Uterus (tissue), 4 donors: ENCODE measurements at places on chromosomes 4 and X.

DNA sequence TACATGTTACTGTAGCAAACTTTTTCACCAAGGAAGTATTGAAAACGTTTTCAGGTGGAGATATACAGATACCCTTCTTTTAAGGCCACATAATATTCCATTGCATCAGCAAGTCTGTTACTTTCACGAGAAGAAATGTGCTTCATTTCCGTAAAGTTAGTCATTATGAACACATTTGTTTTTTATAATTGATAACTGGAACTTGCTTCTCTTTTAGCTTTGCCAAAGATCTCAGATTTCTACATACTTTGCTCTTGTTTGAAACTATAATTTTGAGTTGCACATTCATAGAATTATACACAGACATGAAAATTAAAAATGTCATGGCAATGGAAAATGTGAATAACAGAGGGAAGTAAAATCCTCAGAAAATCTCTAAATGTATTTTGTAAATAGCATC is 128.7 kb upstream of the GIMD1 start:
- DNase-seq: no peak

DNA sequence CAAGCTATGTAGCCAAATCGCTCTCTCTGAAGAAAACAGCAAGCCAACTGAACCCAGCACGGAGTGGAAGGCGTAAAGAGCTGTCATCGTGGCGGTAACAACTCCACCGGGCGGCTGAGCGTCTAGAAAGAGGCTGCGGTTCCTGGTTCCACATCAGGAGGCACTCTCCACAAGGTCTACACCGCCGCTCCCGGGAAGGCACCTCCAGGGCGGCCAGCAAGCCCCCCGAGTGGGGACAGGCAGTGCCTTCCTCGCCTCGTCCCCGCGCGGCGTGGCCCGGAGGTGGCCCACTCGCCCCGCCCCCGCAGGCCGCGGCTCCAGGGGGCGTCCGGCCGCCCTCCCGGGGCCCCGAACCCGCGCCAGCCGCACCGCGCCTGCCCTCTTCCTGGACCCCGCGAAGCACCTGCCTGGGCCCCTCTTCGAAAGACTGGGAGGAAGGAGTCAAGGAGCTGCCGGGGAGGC is 755 bp downstream of the KLHL8 start:
- DNase-seq: peak; percentile 39

- DNase-seq: peak; percentile 98
Measured at GRCh38 chr4:137531986-137532868, at the start of gene PCDH18. Gene PCDH18 (minus strand): TSS chr4:137532494. CDS start chr4:137532088, 406 bp downstream.

- no peak for DNase-seq
Measured at GRCh38 chrX:150062292-150063137, 124.2 kb upstream of the EOLA2 start.

GRCh38 chr4:14445882-14446281 is 556.4 kb upstream of the CPEB2 start:
- no peak for DNase-seq

GRCh38 chrX:142923201-142923600 is 102.5 kb upstream of the SPANXN4 start:
- no peak for DNase-seq

- no peak for DNase-seq
Measured at GRCh38 chrX:143437439-143437838, 79.8 kb downstream of the SPANXN3 start.

DNA sequence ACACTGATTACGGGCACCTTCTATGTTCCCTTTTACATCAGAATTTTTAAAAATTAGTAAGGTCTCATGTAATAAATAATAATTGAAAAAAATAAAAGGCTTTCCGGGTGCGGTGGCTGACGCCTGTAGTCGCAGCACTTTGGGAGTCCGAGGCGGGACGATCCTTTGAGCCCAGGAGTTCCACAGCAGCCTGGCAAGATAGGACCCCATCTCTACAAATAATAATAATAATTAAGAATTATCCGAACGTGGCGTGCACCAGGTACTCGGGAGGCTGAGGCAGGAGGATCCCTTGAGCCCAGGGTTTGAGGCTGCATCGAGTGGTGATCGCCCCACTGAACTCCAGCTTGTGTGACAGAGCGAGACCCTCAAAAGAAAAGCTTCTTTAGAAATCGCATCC is 771 bp upstream of the LAMTOR3 start:
- peak; percentile 14 for DNase-seq

DNA sequence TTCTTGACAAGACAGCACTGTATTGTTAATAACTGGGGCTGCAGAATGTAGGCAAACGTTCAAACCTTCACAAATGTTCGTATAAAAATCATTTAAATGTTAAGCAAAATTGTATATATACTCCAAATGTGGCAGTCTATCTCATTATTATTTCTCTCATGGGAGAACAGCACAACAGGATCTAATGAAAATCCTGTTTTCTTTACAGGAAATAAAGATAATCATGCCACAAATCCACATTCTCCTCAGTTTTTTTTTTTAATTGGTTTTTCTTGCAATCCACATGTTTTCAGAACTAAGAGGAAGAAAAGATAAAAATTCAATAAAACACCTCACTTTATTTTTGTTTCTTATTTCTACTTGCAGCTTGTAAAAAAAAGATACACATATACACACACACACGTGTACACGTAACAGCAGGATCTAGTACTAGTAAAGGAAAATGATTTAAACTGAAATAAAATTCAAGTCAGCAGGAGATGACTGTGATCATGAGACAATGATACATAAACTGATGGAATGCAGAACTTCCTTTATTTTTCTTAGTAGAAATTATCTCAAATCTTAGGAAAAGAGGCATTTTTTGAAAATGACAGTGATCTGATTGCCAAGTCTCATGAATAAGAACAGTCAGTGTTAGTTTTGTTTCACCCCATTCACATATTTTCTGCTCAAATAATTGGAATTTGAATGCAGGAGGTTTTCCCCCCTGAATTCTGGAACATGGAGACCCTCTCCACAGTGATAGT is 11.3 kb downstream of the APBB2 start:
- DNase-seq: no peak

- no peak for DNase-seq
Measured at GRCh38 chr4:81919810-81920209, 448.1 kb upstream of the RASGEF1B start.

DNA sequence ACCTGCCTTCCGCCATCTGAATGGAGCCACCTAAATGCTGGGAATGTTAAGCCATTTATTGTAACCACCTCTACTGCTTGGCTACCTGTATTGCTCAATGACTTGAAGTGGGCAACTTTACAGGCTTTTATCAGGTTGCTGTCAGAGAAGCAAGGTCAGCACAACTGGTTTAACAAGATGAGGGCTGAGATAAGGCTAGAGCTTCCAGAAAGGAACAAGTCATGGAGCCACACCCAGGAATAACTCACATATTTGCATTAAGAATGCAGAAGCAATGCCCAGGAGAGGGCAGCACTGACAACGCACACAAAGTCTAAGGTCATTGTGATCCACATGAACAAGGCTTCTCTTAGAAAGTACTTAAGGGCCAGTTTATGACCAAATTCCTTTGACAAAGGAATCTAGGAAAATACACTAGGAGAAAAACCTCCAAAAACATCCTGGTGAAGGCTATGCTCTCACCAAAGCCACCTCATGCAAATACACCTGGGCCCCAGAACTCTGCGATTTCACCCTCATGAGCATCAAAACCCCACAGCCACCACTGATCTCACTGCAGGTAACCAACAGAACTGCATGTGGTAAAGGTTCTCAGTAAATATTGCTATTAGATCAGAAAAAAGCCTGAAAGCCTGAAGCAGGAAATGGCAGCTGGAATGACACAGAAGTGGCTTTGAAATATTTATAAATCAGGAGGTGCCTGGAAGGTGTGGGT is 15.0 kb upstream of the STS start:
- no peak for DNase-seq

DNA sequence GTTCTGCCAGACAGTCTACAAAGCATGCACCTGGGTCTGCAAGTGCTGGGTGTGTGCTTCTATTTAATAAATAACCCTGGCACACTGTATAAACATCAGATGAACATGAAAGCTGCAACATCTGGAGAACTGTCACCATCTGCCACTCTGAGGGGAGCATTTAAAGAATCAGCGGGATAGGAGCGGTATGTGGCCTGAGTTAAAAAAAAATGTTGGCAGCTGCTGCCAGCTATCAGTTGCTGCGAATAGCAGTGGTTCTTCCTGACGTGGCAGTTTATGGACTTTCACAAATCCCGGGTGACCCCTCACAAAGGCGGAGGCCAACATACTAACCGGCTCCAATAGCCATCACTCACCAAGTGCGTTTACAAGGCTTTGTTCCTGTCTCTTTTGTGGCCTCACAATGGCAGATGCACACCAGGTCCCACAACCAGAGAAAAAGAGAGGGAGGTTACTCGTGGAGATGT is 95.1 kb downstream of the RASL11B start:
- peak; percentile 33 for DNase-seq

GRCh38 chrX:19864736-19865135 is 22.7 kb downstream of the SH3KBP1 start:
- no peak for DNase-seq

DNA sequence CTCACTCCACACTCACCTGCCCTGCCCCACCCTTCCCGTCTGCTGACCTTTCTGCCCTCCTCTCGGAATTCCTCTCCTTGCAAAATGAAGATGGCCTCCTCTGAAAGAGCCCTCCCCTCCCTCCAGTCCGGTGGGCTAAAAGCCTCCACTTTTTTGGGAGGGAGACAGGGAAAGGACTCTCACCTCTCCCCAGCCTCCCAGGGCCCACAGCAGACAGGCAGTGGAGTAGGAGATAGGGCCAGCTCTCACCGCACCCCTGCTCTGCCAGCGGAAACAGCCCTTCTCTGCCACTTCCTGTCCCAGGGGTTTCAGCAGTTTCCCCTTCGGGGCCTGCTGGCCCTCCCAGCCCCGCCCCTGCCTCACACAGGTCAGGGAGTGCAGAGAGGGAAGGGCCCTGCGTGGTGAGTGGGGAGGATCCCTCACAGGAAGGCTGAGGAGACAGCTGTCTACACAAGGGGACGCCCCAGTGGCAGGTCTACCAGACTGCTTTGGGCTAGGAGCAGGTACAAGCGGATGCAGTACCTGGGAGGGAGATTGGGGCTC is 18.2 kb downstream of the ELF4 start:
- DNase-seq: no peak

DNA sequence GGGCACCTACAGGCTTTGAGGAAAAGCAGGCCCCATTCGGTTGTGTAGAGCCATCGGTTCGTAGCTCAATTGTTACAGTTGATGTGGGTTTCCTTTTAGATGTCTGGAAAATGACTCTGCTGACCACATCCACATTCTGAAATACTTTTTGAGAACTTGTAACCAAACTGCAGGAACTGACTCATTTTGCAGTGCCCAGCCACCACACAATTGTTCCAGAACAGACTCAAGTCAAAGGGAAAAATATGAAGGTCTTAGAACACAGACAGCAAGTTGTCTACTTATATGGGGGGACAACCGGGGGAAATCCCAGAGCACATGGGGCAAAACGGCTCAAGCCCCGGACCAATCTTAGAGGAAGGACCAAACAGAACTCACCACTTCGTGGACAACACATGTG is 557.6 kb upstream of the DIPK2B start:
- DNase-seq: no peak

- DNase-seq: no peak
Measured at GRCh38 chr4:119526786-119527550, 101.6 kb downstream of the PDE5A start.

- DNase-seq: no peak
Measured at GRCh38 chrX:55450259-55450658, 1.7 kb upstream of the MAGEH1 start.

GRCh38 chr4:185437809-185438208 is 12.0 kb upstream of the UFSP2 start:
- DNase-seq: no peak

GRCh38 chr4:124941267-124941666 is 228.7 kb upstream of the ANKRD50 start:
- DNase-seq: no peak

- DNase-seq: no peak
Measured at GRCh38 chr4:112073181-112073580, 72.1 kb upstream of the FAM241A start.
